Omental fat pad (tissue), 4 donors: ENCODE measurements at places on chromosomes 6 and 20. TPM values are rescaled to one million over a fixed set of nuclear protein-coding genes. Genes with fewer than 3 reads are reported as not detected.

- no peak for DNase-seq
These were observed 106.9 kb downstream of the TRDN start for GRCh38 chr6:123529843-123530242.

- no peak for DNase-seq
These were observed 8.2 kb downstream of the FAM135A start for GRCh38 chr6:70421509-70421908.

DNA sequence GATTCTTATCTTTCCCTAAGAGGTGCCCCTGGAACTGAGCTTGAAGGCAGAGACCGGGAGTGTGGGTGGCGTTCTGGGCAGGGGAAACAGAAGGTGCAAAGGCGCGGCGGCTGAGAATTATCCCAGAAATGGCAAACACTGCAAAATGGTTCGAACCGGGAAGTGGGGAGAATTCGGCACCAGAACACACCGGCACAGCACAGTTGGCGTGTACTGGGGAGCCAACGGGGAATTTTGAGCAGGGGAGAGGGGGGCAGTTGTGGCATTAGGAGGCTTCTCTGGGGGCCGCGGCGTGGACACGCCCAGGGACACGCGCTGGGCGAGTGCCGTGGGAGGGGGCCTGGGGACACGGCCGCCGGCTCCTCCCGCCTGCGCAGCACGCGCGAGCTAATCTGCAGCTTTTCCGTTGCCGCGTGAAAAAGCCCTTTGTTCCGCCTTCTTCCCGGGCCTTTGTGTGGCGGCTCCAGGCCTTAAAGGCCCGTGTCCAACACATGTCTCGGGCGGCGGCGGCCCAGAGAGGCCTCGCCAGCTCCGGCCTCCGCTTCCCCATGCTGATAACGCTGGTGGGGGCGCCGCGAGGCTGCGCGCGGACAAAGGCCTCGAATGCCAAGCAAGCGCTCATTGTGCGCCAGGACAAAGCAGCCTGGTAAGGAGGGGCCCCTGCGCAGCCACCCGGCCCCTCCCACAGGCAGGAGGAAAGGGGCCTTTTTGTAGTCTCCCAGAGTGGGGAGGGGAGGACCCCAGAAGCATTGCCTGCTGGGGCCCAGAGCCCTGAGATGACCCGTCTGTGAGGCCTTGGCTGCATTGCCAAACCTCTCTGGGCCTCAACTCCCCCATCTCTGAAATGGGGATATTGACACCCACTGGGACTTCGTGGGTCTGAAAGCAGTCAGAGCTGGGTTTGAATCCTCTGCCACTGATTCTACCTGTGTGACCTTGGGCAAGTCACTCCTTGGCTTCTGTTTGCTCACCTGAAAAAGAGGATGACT is 82.8 kb downstream of the CD40 start:
- DNase-seq, result no peak

DNA sequence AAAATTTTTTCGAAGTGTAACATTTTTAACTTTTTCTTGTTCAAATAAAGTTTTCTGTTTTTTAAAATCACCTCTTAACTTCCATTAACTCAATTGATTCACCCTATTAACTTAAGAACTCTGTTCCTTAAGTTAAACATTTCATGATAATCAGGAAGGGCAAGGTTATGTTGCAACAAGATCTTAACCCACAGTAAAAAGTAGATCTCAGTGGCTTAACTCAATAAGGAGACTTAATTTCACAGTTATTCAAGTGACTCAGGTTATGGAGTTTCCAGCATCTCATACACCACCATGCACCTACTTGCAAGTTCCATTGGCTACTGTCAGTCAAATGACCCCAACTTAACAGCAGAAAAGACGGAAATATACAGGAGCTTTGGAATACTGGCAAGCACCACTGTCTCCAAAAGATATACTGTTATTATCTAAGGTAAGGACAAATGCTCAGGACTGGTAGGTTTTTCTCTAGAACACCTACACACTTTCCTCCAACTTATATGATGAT is 11.2 kb downstream of the HLA-DQB1 start:
- DNase-seq, result no peak

DNA sequence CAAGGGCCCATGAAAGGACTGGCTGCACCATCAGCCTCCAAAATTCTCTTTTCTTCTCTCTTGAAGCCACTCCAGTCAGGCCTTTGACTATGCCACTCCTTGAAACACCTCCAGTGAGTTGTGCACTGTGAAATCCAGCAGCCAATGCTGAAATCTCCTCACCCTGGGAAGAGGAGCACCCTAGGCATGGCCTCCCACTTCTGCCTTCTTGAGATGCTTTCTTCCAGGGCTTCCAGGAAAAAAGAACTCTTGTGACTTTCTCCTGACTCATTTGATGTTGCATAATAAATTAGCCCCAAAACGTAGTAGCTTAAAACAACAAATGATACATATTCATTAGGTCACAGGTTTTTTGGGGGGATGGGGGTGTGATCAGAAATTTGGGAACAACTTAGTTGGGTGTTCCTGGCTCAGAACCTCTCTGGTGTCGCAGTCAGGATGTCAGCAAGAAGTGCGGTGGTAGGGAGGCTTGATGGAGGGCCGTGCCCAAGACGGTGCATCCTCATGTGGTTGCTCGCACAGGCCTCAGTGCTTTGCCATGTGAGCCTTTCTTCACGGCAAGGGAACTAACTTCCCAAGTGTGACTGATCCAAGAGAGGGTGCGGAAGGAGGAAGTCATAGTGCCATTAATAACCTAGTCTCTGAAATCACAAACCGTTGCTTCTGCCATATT is 12.1 kb downstream of the NCR2 start:
- no peak for DNase-seq

- DNase-seq, result no peak
These were observed 29.6 kb upstream of the TUBB2A start for GRCh38 chr6:3186974-3187382.

GRCh38 chr20:15415908-15416307 is 1078.5 kb upstream of the FLRT3 start:
- no peak for DNase-seq

DNA sequence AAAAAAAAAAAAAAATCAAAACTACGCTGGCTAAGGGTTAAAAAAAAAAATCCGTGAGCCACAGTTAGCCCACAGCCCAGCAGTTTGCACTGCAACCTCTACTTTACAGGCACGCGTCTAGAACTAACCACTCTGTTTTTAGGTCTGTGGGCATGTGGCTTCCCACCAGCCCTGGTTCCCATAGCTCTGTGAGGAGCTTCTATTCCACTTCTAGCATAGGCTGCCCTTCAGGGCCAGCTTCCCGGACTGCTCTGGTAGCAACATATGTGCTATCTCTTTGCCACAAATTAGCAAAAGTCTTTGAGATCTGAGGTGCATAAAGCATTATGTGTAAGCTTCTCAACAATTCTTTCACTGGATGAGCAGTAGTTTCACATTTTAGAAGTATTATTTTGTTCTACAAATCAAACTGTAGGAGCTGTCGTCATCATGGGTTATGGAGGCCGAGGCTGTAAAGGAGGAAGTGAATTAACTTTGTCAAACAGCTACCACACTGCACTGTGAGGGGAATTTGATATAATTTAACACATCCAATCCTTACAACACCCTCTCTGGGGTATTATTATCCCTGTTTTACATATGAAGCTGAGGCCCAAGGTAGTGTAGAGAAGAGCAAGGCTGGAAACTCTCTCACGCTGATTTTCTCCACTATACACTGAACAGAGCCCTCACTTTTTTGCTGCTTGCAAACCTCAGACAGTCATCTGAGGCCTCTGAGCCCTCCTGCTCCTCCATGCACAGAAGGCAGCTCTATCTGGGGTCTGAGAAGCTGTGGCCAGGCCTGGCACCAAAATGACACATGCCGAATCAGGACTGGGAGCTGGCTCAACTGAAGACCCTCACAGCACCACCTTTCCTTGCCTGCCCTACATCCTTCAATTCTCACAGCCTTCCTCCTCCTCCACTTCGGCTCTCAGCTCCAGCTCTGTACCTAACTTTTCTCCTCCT is 35.4 kb downstream of the MAN1A1 start:
- no peak for DNase-seq

GRCh38 chr6:24595910-24596525 is 50.0 kb downstream of the KIAA0319 start:
- no peak for DNase-seq

DNA sequence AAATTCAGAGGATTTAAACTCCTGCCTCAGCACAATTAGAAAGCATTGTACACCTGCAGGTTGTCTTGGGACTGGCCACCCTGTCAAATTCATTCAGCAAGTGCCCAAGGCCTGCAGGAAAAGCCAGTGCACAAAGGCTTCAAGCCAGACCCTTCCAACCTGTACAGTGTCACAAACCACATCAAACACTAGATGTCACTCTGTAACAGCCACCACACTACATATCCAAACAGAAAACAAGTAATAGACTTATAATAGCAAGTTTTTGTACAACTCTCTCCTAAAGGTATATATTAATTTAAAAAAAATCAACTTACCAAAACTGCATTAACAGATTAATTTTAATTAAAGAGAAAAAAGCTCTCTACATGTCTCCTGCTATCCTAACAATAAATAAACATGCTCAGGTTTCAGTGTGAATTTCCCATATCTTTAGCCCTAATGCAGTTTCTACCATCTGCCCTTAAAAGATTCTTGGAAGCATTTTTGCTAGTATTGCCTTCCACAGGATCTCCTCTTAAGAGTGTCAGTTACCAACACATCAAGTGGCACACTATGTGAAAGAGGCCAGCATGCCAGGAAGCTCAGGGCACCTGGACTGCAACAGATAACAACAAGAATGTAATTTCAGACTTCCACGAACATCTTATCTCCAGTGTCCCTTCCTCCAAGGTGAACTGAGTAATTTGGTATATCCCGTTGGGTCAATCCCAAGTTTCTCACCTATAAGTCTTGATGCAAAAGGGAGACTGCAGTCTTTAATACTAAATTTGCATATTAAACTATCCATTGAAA is 47.5 kb downstream of the RALGAPA2 start:
- DNase-seq, result no peak

GRCh38 chr6:160960839-160961238 is 30.7 kb upstream of the MAP3K4 start:
- DNase-seq, result no peak

DNA sequence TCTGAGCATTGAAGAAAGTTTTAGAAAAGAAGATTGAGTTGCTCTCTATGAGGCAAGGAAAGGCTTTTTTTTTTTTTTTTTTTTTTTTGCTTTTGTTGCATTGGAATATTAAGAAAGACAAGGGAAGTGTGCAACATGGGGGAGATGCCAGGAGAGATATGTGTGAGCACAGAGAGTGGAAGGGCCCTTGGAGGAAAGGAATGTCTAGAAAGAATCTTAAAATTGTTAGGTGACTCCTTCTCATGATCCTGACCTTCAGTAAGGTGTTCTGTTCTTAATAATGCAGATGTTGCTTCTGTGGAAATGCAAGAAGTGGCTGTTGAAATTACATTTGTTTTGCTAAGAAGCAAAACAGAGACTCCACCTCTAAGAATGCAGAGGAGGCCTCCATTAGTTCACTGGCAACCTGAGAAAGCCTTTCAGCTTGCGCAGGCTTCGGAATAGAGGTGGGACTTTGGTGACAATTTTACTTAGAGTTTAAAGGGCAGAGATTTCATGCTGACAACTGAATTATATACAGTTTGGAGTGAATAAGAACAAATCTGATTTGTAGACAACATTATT is 118.0 kb upstream of the ASCC3 start:
- no peak for DNase-seq

- no peak for DNase-seq
These were observed 105.9 kb downstream of the HIVEP2 start for GRCh38 chr6:142838821-142839685.

DNA sequence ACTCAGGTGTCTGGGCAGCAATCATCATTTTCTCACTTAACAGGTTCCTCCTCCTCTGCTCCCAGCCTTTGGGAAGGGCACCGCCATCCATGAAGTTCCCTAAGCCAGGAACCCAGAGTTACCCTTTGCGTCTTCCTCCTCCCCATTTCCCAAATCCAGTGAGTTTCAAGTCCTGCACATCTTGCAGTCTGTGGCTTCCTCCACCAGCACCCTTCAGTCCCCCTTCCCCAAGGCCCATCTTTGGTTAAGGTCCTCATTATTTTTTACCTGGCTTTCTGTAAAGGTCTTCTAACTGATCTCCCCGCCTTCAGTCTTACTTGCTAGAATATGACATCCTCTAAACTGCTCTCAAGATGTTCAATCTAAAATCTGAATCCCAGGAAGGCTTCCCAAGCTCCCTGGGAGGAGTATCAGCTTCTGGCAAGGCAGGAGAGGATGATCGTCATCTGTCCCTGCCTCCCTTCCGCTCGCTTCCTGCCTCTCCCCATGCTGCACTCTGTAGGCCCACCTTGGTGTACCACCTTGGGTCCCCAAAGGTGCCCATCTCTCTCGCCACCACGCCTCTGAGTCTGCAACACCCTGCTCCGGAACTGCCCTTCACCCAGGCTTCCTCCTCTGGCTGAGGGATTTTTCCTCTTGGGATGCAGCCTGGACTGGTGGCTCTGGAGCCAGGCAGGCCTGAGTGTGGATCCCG is 11.4 kb upstream of the DUSP22 start:
- DNase-seq, result no peak

- DNase-seq, result no peak
These were observed 9.9 kb downstream of the TTI1 start for GRCh38 chr20:38023181-38024001.

- no peak for DNase-seq
These were observed 121.7 kb downstream of the SMOC2 start for GRCh38 chr6:168562576-168563151.

- DNase-seq, result no peak
These were observed 97.0 kb downstream of the KCNB1 start for GRCh38 chr20:49385465-49385864.

DNA sequence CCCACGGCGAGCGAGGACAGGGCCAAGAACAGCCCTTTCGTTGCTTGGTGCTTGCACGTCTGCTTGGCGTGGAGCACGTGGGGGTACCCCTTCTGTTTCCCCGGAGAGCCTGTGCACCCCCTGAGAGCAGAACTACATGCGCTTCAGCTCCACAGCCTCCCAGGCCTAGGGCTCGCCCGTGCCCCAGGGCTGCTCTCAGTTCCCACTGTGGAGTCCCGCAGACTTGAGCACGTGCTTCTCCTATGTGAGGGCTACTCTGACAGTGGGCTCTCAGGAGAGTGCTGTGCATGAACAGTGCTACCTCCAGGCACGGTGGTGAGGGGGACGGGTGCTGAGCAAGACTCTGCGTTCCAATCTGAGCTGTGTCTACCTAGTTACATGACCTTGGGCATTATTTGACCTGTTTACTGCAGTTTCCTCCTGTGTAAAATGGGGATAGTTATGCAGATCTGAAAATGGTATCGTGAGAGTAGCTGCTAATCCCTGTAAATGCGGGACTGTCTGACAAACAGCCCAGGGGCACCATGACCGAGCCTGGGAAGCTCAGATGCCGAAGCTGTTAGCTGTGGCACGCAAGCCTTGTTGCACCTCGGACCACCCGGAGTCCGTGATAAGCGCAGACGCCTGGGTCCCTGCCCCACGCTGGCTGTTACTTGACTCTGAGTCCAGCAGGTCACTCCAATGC is 82.4 kb downstream of the IRF4 start:
- no peak for DNase-seq

GRCh38 chr6:7047128-7047527 is 60.6 kb upstream of the RREB1 start:
- no peak for DNase-seq

- DNase-seq, result no peak
These were observed 1.3 kb downstream of the VEGFA start for GRCh38 chr6:43771210-43771857.

The SCUBE3 gene
- total RNA-seq, result 0.09 TPM

The ADGB gene
- not detected for total RNA-seq

The NDRG3 gene
- total RNA-seq, result 13.4 TPM

The MUCL3 gene
- 0.19 TPM for total RNA-seq

The SCRT2 gene
- total RNA-seq, result not detected

The DIDO1 gene
- total RNA-seq, result 61.8 TPM

The PPIL6 gene
- 5.5 TPM for total RNA-seq

The HMGCLL1 gene
- 0.82 TPM for total RNA-seq

The SLC23A2 gene
- total RNA-seq, result 17.9 TPM

The DEFB116 gene
- not detected for total RNA-seq

The IYD gene
- total RNA-seq, result 0.06 TPM

The ADIG gene
- not detected for total RNA-seq

The HLA-DOA gene
- total RNA-seq, result 1.0 TPM
